ENCODE measurements at places on chromosomes 3 and 15.

GRCh38 chr15:95469496-95470000 is 861.0 kb upstream of the NR2F2 start:
- no peak overlapping the region for H3K4me3 ChIP-seq
- H3K4me1 ChIP-seq = peaks cover 6% of the 10 kb centered on the region
- H3K27me3 ChIP-seq = no peaks in the 10 kb centered on the region
- no peaks in the 10 kb centered on the region for H3K36me3 ChIP-seq

GRCh38 chr15:43749690-43750345 is 3.6 kb downstream of the PDIA3 start:
- H3K27ac ChIP-seq = no peak overlapping the region
- H3K4me3 ChIP-seq = no peak overlapping the region
- H3K36me3 ChIP-seq = peaks cover 30% of the 10 kb centered on the region
- no peak for DNase-seq

GRCh38 chr3:180036092-180036670 is 556 bp downstream of the PEX5L start:
- H3K27ac ChIP-seq = no peak overlapping the region
- H3K36me3 ChIP-seq = no peaks in the 10 kb centered on the region
- no peak for DNase-seq
- H3K4me1 ChIP-seq = no peaks in the 10 kb centered on the region
- H3K4me3 ChIP-seq = peak overlapping the region; percentile 37

- H3K4me1 ChIP-seq = no peaks in the 10 kb centered on the region
- no peaks in the 10 kb centered on the region for H3K27me3 ChIP-seq
- no peak for DNase-seq
- peak overlapping the region; percentile 47 for H3K27ac ChIP-seq
- H3K36me3 ChIP-seq = no peaks in the 10 kb centered on the region
- no peak overlapping the region for H3K4me3 ChIP-seq
Measured at GRCh38 chr15:72141171-72142084, 23.2 kb downstream of the SENP8 start.

- no peaks in the 10 kb centered on the region for H3K4me1 ChIP-seq
- no peaks in the 10 kb centered on the region for H3K36me3 ChIP-seq
- no peak overlapping the region for H3K27ac ChIP-seq
Measured at GRCh38 chr3:79247725-79248043, 520.1 kb downstream of the ROBO1 start.

GRCh38 chr3:194431554-194431953 is 32.5 kb upstream of the GP5 start:
- DNase-seq = no peak
- no peak overlapping the region for H3K27ac ChIP-seq
- H3K27me3 ChIP-seq = no peaks in the 10 kb centered on the region
- no peak overlapping the region for H3K4me3 ChIP-seq
- peaks cover 100% of the 10 kb centered on the region for H3K36me3 ChIP-seq

- H3K27me3 ChIP-seq = no peaks in the 10 kb centered on the region
- no peak overlapping the region for H3K4me3 ChIP-seq
- H3K4me1 ChIP-seq = peaks cover 9% of the 10 kb centered on the region
- no peaks in the 10 kb centered on the region for H3K36me3 ChIP-seq
- DNase-seq = no peak
- no peak overlapping the region for H3K27ac ChIP-seq
Measured at GRCh38 chr3:12345584-12346494, 57.0 kb downstream of the PPARG start.

- no peaks in the 10 kb centered on the region for H3K27me3 ChIP-seq
- H3K36me3 ChIP-seq = no peaks in the 10 kb centered on the region
- peak overlapping the region; percentile 26 for H3K27ac ChIP-seq
Measured at GRCh38 chr3:12180218-12180617, 21.5 kb upstream of the TIMP4 start.

DNA sequence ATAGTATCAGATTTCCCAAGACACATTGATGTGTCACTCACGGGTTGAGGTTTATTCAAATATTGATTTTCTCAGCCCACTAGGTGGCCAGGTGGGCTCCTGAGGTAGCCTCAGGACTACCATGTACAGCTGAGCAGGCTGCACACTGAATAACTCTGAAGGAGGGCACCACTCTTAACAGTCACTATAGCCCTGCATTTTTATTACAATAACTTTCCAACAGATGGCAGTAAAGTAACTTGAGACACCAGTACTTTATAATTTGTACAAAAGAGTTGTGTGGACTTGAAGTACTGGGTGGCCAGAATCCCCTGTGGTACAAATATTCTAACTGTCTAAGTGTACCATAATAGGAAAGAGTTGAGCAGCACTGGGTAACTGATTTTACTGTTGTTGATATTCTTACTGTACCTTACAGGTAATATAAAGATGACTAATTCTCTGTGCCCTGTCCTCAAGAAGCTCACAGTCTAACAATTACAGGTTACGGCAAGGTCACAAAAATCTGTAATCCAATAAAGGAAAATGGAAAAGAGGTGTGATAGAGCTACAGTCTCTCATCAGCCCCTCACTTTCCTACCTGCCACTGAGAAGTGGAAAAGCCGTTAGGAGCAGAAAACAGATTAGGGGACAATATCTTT is 76.0 kb downstream of the ETFA start:
- H3K4me1 ChIP-seq = peaks cover 5% of the 10 kb centered on the region
- no peak overlapping the region for H3K27ac ChIP-seq
- no peak overlapping the region for H3K4me3 ChIP-seq
- H3K36me3 ChIP-seq = no peaks in the 10 kb centered on the region
- H3K27me3 ChIP-seq = no peaks in the 10 kb centered on the region

Measured in heart left ventricle (tissue), 16 donors.